ENCODE measurements at places on chromosomes 5 and 9.

DNA sequence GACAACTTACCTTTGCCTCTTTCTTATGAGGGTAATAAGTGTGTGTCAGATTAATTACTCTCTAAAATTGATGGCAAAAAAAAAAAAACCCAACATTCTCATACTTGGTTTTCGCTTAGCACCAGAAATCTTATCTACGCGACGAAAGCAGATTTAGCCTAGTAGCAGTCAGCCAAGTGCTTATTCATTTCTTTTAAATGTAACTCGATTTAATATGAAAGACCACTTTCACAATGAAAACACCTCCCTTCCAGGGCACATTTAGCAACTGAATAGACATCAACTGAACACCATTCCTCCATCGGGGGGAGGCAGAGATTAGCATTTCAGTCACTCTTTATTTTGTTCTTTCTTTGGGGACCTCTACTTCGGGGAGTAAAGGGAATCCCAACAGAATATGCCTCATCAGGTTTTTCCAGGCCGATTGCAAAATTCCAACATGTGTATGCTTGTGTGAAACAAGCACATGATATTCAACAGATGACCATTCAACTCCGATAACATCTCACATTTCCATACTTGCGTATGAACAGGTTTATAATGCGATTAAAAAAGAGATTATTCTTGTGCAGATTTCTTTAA lies 124.1 kb upstream of the RETREG1 start:
- DNase-seq, result no peak

GRCh38 chr5:102077920-102078319 lies 218.2 kb downstream of the SLCO4C1 start:
- no peak for DNase-seq

- DNase-seq, result no peak
Measured at GRCh38 chr5:81147886-81148571, 85.1 kb upstream of the CKMT2 start.

- no peak for DNase-seq
Measured at GRCh38 chr9:117644932-117645636, 59.1 kb upstream of the TLR4 start.

DNA sequence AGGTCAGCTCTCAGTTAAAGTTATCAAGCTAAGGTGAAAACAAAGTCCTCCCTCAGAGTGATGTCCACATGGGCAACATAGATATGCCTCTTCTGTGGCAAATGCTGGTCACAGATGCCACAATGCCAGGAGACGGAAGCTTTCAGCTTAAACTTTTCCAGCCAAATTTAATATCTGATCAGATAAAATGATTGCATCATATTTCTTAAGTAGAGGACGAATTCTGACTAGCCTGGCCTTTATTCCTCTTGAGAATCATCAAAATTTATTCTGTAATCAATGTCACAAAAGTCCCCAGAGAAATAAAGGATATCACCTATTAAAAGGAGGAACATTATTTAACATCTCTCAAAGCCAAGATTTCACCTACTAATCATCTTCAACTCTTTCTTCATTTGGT lies 161.9 kb downstream of the MARCHF11 start:
- DNase-seq, result no peak

DNA sequence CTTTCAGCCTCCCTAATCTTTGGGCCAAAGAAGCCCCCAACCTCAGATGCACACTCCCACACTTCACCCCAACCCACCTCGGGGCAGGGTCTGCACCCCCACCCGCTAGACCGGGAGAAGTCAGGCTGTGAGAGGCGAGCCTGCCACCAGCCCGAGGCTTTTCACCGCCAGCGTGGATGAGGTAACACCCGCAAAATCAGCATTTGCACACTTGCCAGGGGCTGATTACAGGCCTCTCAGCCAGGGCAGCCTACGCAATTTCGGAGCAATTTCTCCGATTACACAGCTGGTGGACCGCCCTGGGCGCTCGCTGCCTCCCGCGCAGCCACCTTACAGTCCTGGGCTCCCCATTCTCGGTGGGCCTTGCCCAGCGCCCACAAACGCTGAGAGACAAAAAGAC lies 68.5 kb downstream of the FOXD1 start:
- no peak for DNase-seq

GRCh38 chr9:112581469-112582176 lies 95.0 kb downstream of the KIAA1958 start:
- DNase-seq, result no peak

GRCh38 chr5:114360816-114361723 lies 800 bp upstream of the KCNN2 start:
- DNase-seq, result no peak

- no peak for DNase-seq
Measured at GRCh38 chr9:29625292-29625731, 2052.0 kb upstream of the C9orf72 start.
